ENCODE measurements at places on chromosomes 1 and 21.

- DNase-seq = peak; percentile 42
These were observed 1.3 kb downstream of the ZBTB7B start for GRCh38 chr1:155003766-155004351.

GRCh38 chr1:117857418-117857817 lies 72.0 kb downstream of the GDAP2 start:
- DNase-seq = peak; percentile 37

GRCh38 chr1:58720680-58721079 lies 20.8 kb upstream of the MYSM1 start:
- no peak for DNase-seq

- no peak for DNase-seq
These were observed 192.3 kb downstream of the ZNF326 start for GRCh38 chr1:90187323-90187585.

DNA sequence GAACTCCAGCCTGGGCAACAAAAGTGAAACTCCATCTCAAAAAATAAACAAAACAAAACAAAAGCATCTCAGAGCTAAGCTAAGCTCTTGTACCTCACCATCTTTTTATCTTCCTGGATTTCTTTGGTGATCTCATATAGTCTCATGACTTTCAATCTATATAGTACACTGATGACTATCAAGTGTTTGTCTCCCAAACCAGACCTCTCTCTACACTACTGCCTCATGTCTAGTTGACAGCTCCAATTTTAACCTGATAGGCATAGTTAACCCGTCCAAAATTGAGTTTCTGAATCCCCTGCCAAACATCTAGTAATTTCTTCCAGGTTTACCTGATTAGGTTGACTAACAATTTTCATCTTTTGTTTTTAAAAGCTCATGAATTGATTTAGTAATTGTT lies 151.7 kb downstream of the COP1 start:
- no peak for DNase-seq

Data from hematopoietic multipotent progenitor cell treated with erythropoietin and hydrocortisone succinate and interleukin-3 and kit ligand, for 8 days (in vitro differentiated cells).